ENCODE measurements at places on chromosomes 7 and 10.
A peak's percentile ranks its signal among the peaks of the same experiment; 100 is the strongest.

DNA sequence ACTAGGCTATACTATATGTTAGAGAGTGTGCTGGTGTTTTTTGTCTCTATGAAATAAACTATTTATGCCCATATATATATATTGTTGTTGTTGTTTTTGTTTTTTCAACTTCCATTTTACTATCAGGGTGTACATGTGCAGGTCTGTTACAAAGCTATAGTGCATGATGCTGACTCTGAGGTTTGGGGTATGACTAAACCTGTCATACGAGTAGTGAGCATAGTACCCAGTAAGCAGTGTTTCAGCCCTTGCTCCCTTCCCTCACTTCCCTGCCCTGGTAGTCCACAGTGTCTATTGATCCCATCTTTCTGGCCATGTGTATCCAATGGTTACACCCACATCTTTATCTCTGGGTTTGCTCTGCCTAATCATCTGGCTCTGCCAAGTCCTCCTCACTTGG, 101.8 kb downstream of the FAS start:
- DNase-seq: no peak

DNA sequence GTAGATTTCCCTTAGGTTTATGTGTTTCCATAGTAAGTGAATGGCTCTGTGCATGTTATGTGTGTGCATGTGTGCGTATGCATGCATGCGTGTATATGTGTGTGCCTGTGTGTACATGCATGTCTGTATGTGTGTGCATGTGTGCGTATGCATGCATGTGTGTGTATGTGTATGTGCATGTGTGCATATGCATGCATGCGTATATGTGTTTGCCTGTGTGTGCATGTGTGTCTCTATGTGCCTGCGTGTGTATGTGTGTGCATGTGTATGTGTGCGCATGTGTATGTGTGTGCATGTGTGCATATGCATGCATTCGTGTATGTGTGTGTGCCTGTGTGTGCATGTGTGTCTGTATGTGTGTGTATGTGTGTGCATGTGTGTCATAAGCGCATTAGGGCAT, 98.8 kb upstream of the AGBL3 start:
- DNase-seq: no peak

GRCh38 chr7:73978661-73979563, 49.1 kb upstream of the ELN start:
- DNase-seq: no peak

DNA sequence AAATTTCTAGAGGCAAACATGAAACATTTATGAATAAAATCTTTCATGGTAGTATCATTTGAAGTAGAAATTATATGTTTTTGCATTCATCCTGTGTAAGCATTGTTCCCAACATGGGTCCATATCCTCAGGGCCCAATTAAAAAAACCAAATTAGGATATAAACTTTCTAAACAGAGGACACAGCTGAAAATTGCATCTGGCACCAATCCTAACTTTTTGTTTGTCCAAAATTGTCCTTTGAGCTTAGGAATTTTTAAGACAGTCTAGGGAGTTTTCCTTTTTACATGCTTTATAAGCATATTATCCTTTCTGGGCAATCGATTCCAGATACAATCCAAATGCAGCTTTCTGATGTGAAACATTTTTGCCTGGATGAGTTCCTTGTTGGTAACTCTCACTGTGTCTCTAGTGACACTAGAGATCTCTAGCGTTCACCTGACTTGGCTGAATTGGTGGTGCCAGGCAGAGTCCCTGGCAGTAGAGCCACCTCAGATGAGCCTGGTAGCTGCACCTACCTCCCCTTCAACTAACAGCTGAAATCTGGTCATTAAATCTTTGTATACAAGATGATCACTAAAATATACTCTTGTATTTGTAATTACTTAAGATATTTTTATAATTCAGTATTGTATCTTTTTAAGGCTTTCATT, 137.6 kb upstream of the SAMD8 start:
- no peak for DNase-seq

DNA sequence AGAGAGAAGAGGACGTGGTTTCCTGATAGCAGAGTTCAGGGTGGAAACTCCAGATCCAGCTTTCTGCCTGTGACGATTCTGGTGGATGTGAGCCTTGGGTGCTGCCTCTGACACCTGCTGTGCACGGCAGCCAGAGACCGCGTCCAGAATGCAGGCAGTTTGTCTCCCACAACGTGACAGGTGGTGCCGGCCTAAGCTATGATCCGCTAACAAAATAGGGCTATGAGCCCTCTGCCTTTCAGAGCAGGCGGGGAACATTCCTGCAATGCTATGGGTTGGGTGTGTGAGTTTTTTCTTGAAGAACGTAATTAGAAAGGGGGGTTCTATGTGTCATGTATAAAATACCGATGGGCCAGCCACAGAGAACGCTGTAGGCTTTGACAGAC, 297.3 kb upstream of the PRKCQ start:
- DNase-seq: no peak

DNA sequence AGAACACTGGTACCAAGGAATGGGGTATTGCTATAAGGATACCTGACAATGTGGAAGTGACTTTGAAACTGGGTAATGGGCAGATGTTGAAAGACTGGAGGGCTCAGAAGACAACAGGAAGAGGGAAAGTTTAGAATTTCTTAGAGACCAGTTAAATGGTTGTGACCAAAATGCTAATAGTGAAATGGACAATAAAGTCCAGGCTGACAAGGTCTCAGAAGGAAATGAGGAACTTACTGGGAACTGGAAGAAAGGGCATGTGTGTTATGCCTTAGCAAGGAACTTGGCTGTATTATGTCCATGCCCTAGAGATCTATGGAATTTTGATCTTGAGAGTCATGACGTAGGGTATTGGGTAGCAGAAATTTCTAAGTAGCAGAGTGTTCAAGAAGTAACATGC, 38.0 kb downstream of the FAM149B1 start:
- no peak for DNase-seq

- DNase-seq: no peak
Observed at GRCh38 chr10:14318007-14318406, 12.7 kb downstream of the FRMD4A start.

DNA sequence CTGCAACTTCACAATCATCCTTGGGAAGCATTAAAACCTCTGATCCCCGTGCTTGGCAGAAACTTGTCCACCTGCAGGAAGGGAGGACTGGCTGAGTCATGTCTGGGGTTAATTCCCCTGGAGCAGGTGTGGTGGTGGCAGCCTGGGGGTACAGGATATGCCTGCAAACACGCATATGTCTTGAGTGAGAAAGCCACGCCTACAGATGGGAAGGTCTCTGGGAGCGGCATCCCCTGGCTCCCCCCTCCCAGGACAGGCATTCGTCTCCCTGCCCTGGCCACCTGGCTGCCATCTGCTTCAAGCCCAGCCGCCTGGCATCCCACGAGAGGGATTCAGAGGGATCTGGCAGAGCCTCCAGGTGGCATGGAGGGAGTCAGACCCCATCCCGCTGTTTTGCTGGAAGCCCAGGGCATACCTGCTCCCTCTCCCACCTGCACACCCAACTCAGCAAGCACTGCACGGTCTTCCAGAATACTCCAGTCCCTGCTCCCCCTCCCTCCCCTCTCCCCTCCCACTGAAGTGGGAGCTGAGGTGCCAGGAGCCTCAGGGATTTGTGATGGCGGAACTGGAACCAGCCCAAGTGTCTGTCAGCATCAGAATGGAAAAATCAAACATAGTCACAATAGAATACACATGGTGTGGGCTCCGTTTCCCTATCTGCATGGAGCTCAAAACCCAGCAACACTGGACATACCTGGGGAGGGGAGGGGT, 61.0 kb downstream of the CAMK2B start:
- DNase-seq: no peak

DNA sequence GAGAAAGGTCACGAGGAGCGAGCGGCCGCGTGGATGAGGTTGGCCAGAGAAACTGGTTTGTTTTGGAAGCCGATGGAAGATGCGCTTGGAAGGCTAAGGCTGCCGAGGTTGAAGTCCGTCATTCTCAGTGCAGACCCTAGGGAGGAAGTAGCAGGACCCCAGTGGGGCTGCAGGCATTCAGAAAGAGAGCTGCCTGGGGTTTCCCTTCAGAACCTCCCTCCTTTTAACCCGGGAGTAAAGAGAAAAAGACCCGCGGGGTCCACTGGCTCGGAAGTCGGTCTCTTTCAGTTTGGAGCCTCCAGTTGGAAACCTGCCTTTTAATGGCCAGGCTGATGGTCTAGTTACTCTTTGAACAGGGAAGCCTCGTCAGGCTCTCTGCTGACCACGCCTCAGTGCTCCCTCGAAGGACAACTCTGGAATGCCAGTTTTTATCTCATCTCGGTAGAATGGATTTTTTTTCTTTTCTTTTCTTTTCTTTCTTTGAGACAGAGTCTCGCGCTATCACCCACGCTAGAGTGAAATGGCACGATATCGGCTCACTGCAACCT, 188.6 kb downstream of the CUX1 start:
- no peak for DNase-seq

GRCh38 chr7:98855610-98856422, 14.0 kb downstream of the TMEM130 start:
- DNase-seq: no peak

DNA sequence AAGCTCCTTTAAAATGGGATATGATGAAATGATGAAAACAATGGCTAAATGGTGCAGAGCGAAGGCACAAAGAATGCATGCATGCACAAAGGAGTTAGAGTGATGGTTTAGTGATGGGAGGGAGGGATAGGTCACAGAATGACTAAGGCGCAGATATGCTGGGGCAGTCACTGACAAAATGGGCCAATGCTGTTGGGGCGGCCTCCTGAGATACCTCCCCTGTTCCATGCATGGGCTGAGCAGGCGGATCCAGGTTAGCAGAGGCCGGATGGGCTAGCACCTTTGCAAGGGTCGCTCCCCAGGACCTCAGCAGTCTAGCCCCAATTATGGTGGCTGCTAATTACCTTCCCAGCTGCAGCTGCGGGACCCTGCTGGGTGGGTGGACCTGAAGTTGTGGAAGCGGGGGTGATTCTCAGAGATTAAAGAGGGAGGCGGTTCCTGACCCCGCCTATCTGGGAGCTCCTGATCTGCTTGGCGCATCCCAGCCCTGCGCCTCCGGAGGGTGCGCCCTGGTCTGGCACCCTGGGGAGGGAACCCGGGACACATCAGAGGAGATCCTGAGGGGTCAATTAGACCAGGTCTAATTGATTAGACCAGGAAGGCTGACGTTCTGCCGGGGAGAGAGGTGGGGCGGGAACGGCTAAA, 175.0 kb downstream of the CYP26A1 start:
- no peak for DNase-seq

DNA sequence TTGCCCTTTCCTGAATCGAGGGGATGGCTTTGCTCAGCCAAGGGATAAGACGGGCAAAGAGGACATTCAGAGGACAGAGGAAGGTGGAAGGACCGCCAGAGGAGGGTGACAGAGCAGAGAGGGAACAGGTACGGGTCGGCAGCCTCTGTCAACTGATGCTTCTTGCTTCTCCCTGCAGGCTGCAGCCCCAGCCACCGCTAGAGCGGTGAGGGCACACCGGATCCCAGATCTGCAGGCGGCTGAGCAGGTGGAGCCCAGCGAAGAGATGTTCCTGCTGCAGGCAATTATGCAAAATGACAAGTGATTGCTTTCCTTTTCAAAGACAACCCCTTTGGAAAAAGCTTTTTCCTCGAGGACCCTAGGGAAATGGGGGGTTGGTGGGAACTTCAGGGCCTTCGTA, 181.9 kb upstream of the ANKRD30A start:
- no peak for DNase-seq

- no peak for DNase-seq
Observed at GRCh38 chr7:120402079-120402767, 129.2 kb downstream of the KCND2 start.

DNA sequence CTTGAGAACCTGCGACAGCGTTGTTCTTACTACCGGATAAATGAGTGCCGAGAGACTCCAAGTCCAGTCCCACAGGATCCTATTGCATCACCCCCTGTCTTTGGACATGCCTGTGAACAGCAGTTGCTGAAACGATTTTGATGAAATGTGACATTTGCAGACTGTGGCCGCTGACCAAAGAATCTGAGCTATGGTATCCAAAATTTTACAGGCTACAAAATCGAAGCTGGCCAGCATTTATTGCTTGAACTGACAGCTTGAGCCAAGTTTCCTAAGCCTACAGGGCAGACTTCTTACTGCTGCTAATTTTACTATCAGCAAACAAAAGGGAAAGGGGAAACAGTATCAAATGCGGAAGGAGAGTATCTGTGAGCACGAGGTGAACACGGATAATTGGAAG, 12.1 kb upstream of the NPVF start:
- no peak for DNase-seq

GRCh38 chr7:42082144-42082543, 154.9 kb downstream of the GLI3 start:
- DNase-seq: no peak

DNA sequence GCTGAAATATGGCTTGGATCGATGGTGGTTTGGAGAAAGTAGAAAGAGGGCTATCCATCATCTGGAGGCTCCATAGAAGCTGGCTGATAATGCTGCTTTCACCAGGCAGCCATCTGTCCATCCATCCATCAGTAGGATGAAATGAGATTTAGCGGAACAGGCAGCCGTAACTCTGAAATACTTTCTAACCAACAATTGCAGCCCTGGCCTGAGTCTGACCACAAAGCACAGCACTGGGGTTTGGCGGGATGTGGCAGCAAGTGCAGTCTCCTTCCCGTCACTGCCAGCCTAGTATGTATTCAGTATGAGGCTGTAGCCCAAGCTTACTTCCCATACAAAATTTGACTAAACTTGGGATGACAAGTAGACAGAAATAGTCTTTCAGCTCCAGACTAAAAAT, 38.0 kb downstream of the R3HCC1L start:
- no peak for DNase-seq

GRCh38 chr7:65251851-65252620, 121.6 kb upstream of the ZNF92 start:
- DNase-seq: peak; percentile 37

DNA sequence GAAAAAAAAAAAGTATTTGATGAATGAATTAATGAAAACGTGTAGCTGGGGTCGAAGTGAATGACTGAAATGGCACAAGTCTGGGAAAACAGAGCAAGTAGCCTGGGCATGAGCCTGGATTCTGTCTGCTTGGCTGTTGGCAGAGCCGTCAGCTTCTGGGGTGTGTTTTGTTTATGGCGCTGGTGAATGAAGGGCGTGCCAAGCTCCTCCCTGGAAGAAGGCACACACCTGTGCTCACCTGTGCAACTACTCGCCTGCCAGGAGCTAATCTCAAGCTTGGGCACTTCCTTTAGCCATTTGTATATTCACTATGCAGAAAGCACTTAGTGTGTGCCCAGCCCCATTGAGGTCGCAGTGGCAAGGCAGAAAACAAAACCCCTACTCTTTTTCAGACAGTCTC, 74.1 kb downstream of the GTF2IRD1 start:
- no peak for DNase-seq

DNA sequence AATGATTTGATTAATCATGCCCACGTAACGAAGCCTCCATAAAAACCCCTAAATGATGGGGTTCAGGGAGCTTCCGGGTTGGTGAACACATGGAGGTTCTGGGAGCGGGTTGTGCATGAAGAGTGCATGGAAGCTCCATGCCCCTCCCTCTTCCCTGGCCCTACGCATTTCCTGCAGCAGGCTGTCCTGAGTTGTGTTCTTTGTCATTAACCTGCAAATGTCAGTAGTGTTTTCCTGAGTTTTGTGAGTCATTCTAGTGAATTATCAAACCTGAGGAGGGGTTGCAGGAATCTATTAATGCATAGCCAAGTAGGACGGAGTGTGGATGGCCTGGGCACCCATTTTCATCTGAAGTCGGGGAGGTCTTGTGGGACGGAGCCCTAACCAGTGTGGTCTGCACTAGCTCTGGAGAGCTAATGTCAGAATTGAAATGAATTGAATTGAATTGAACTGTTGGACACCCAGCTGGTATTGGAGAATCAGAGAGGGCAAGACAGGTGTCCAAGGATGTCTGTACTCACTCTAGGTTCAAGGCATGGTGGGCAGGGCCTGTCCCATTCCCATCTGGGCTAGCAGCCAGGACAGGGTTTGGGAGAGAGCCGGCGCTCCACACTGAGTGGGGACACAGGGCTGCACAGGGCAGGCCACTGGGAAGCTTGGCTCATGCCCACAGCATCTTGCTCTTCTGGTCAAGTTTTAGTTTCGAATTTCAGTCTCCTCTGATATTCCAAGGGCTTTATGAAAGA, 22.3 kb upstream of the ARHGAP22 start:
- no peak for DNase-seq
